ENCODE measurements at places on chromosomes 1 and 21.

GRCh38 chr1:32276032-32276782 is 15.7 kb upstream of the HDAC1 start:
- no peak for DNase-seq

DNA sequence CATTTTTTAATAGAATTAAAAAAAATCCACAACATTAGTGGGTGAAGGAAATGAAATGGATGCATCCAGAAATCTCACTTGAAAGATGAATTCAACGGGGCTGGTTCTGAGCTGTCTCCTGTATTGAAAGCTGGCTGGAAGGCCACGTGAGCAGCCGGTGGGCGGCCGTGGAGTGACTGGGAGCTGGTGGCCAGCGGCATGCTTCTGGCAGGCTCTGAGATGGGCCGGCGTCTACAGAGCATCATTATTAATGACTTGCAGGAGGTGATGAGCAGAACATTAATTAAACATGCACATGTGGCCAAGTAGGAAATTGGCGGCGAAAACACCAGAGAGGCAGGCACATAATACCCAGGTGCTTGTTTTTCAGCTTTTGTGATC is 115.6 kb upstream of the LMO4 start:
- DNase-seq: no peak

DNA sequence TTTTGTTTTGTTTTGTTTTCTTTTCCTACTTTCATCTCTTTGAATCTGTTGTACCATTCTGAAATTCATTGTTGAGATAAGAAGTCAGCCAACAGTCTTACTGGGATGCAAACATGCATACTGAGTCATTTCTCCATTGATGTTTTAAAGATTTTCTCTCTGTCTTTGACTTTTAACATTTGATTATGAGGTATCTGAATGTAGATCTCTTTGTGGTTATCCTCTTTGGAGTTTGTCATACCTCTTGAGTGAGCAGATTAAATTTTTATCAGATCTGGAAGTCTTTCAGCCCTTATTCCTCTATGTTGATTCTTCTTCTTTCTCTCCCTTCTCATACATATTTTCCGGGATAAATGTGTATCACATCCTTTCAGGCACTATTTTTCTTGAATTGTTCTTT is 406.9 kb upstream of the NCAM2 start:
- peak; percentile 8 for DNase-seq

- no peak for DNase-seq
Observed at GRCh38 chr1:147076442-147076841, 95.8 kb downstream of the PRKAB2 start.

DNA sequence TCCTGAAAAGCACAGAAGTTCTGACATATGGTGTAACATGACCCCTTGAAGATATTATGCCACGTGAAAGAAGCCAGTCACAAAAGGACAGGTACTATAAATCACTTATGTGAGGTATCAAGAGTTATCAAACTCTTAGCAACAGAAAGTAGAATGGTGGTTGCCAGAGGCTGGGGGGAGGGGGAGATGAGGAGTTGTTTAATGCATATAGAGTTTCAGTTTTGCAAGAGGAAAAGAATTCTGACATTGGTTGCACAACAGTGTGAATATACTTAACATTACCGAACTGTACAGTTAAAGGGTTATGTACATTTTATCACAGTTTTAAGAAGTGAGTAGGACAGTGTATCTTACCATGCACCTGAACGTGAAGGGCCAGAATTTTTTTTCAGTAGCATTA is 80.0 kb downstream of the USP25 start:
- peak; percentile 89 for DNase-seq

DNA sequence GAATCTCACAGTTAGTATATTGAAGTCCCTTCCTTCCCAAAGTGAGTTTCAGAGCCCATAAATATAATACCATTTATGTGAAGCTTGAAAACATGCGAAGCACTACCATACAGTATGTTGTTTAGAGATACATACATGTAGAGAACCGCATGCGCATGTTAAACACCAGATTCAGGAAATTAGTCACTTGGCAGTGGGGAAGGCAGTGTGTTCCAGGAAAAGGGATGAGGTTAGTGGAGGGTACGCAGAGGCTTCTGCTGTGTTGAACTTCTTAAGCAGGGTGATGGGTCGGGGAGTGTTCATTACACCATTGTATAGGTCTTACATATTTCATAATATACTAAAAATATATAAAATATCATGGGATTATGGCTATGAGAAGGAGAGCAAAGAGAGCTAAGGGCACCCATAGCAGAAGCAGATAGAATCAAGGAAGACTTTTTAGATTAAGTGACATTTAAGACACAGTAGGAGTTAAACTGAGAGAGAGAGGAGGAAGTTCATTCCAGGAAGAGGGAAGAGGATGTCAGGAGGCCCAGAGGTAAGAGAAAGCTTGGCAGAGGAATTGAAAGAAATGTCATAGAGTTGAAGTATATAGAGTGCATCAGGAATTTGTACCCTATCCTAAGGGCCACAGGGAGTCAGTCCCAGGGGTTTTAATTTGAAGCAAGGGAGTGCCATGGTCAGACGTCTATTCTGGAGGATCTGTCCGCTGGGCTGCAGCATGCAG is 43.5 kb upstream of the SARS1 start:
- peak; percentile 46 for DNase-seq

DNA sequence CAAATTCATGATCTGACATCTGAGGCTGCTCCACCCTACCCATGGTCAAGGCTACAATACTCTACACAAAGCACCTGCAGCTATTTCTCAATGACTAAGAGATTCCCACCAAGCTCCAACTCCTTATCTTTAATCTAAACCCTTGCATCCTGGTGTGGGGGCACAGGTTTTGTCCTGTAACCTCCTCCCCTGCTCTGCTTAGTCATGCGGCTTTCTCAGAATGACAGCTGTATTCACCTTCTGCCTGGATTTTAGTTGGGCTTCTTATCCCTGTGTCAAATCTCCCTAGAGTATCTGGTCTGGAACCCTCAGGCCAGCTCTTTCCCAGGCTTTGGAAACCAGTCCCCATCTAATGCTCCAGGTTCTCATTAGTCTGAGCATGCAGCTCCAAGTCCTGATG is 159.0 kb downstream of the BARHL2 start:
- no peak for DNase-seq

DNA sequence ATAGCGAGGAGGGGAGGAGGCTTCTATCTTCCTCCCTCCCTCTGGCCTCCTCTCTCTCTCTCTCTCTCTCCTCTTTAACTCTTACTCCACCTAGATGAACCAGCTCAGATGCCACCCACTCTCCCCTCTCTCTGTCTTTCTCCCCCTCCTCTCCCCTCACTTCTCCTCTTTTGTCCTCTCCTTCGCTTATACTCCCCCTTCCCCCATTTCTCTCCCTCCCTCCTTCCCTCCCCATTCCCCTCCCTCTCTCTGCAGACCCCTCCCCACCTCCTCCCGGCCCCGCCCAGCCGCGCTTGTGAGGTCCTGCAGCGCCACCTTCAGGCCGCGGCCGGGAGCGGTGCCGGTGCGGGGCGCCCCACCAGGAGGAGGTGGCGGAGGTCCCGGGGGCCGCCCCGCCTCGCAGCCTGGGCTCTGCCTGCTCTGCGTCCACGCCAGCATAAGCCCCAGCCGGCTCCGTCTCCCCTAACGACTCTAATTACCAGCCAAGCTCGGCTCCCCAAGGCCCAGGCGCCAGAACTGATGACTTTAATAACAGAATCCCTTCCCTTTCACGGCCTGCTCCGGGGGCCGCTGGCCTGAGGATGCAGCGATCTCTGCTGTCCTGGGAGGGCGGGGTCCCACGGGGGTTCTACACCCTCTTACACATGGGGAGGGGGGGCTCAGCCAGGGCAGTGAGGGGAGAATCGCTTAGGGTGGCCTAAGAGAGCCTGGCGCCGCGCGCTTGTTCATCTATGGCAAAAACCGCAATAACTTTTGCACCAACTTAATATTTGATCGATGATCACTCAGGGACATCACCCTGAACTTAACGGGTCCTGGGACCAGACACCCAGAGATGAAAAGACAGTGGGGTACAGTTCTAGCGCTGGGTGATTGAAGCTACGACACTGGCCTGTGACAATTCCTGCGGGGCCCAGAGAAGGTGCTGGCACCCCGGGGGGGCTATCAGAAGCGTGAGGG is 637.3 kb downstream of the MATN1 start:
- DNase-seq: peak; percentile 18

DNA sequence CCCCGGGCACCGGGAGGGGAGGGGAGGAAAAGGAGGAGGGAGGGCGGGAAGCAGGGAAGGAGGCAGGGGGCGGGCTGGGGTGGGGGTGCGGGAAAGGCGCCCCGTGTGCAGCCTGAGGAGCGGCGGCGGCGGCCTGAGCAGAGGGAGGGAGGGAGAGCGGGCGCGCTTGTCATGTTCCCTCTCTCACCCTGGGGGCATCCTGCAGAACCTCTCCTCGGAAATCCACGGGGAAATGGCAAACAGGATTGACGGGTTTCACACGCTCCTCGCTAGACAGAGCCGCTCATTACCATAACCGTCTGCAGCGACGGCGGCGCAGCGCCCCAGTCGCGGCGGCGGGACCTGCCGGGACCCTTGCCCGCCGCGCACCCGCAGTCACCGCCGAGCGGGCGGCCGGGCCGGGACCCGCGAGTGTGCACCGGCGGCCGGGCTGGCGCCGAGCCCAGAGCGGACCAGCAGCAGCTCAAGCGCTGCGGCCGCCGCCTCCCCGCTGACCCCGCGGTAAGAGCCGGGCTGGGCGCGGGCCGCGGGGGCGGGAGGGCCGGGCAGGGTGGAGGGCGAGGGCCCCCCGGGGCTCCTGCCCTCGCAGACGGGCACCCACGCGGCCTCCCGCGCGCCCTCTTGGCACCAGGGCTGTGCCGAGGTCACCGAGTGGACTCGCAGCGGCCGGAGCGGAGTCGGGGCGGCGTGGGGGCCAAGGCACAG is at the start of gene SERTAD4:
Gene SERTAD4, plus strand, starts transcription at position 286 of the 705 bp plus-strand sequence. CDS start 5,165 bp downstream, outside the sequence.
- DNase-seq: peak; percentile 16

GRCh38 chr21:24027396-24027795 is 1579.9 kb downstream of the MRPL39 start:
- no peak for DNase-seq

- no peak for DNase-seq
Observed at GRCh38 chr21:29074007-29074376, 544 bp upstream of the CCT8 start.

DNA sequence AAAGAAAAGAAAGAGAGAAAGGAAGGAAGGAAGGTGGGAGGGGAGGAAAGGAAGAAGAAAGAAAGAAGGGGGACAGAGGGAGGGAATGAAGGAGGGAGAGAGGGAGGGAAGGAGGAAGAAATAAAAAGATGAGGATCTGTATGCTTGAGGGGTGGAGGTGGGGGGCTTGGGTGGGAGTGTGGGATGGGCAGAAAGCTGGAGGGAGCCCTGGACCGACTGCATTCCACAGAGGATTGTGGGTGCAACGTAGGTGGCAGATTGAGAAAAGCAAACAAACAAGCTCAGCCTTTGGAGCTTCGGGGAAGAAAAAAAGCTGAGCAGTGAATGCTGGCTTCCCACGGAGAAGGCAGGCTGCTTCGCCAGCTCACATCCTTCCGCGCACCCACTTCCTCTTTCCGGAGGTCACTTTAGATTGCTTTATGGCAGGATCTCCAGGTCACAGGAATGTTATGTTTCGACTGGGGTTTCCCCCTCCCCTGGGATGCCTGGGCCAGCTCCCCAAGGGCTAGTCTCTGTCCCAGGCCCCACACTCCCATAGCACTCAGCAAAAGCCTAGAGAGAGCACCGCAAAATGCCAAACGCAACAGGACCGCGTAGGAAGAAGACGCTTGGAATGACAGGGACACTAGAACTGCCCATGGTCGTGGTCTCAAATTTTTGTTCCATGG is 20.7 kb upstream of the LGALS8 start:
- DNase-seq: peak; percentile 90

- DNase-seq: peak; percentile 67
Observed at GRCh38 chr1:219837274-219837993, 90.9 kb downstream of the SLC30A10 start.

DNA sequence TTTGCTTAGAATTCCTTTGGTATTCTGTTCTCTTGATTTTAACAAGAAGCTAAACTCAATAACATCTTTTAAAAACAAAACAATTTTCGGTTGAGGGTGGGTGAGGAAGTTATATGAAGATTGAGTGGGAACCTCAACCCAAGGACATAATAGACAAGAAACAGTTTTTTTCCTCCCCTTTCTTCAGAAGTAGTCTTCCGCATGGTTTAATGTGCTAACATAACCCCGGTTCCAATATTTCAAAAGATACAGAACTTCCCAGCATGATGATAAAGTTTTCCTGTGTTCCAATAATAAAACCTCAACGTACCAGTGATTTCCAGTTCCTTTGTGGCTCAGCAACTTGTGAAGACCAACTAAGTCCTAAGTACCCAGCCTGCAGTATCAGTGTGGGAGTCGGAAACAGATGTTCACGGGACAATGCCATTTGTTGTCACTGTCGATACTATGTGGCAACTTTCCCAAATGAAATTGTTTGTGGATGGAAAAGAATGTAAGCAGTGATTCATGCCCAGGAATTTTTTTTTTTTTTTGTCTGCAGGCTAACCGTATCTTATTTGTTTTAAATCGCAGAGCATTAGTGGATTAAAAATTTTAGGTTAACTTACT is 48.5 kb downstream of the NR5A2 start:
- peak; percentile 88 for DNase-seq

DNA sequence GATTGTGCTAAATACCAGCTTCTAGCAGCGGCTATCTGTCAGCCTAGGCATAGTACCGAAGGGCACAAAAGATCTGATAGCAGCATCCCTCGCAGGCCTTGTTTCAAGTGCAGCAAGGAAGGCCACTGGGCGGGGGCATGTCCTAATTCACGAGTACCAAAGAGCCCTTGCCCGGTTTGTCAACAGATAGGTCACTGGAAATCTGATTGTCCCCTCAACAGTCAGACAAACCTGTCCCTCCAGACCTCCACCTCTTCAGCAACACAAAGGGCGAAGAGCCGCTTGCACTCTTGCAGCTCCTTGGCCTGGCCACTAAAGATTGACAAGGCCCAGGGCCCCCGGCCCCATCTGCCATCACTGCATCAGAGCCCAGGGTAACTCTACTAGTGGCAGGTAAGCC is 22.7 kb upstream of the CA6 start:
- DNase-seq: no peak

- peak; percentile 46 for DNase-seq
Observed at GRCh38 chr21:34598931-34599400, 15.9 kb downstream of the RCAN1 start.

DNA sequence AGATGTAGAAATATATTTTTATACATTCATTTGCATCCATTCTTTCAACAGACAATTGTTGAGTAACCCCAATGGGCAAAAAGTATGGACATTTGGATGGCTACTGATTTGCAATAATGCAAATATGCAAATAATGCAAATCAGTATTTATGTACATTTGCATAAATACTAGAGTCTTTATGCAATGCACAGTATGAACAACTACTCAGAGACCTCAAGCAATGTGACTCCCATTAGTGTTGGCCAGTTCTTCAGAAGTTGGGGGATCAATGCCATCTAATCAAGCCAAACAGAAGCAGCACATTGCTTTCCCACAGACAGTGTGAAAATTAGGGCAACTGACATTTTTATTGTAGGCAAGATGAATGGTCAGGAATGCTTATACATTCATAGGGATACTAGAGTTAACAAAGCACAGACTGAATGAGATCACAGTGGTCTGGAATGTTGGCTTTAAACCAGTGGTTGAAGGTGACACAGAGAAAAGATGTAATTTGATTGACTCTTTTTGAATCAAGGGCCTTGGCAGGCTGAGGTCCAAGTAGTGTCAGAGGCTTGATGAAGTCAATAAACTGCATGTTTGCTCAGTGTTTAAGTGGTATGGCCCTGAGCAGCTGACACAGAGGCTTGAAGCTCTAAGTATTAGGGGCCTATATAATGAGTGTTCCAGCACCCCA is 256.6 kb downstream of the CTH start:
- no peak for DNase-seq

Measured in iris pigment epithelial cell (primary cell).